Right ventricle myocardium inferior (tissue), 1 donor: ENCODE measurements at places on chromosomes 16 and 17. TPM values are rescaled to one million over a fixed set of nuclear protein-coding genes. Genes with fewer than 3 reads are reported as not detected.

DNA sequence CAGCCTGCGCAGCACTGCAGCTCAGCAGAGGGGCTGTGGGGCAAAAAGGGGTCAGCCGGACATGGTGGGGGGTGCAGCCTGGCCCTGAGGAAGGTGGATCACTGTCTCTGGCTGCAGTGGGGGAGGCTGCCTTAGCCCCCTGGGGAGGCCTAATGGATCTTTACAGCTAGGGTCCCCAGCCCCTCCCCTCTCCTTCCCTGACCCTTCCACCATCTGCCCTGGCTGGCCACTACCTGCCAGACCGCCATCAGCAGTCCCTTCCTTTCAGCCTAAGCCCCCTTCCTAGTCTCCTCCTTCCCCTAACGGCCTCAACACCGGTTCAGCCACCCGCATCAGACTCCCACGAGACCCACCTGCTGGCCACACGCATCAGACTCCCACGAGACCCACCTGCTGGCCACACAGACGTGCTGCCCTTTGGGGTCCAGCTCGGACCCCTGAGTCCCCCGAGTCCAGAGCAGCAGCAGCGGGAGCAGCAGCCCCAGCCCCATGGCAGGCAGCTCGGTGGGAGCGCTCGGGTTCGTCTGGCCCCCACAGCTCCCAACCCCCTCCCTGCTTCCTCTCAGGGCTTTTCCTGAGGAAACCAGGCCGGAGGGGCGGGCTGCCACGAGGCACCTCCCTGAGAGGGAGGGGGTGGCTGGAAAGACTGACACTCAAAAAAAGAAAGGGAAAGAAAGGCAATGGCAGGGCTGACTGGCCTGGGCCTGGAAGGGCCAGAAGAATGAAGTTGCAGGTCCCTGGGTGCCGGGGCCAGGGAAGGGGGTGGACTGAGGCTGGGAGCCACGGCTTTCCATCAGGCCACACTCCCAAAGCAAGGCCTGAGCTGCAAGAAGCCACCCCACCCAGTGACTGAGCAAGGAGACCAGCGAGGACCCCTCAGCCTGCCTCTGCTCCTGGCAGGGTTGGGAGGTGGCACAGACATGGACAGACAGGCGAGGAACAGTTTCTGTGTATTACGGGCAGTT, at the start of gene SCARF1:
Gene SCARF1 (minus strand): TSS at position 526 of the 965 bp plus-strand sequence. CDS start 35 bp downstream, at position 491.
- peak; percentile 84 for DNase-seq

DNA sequence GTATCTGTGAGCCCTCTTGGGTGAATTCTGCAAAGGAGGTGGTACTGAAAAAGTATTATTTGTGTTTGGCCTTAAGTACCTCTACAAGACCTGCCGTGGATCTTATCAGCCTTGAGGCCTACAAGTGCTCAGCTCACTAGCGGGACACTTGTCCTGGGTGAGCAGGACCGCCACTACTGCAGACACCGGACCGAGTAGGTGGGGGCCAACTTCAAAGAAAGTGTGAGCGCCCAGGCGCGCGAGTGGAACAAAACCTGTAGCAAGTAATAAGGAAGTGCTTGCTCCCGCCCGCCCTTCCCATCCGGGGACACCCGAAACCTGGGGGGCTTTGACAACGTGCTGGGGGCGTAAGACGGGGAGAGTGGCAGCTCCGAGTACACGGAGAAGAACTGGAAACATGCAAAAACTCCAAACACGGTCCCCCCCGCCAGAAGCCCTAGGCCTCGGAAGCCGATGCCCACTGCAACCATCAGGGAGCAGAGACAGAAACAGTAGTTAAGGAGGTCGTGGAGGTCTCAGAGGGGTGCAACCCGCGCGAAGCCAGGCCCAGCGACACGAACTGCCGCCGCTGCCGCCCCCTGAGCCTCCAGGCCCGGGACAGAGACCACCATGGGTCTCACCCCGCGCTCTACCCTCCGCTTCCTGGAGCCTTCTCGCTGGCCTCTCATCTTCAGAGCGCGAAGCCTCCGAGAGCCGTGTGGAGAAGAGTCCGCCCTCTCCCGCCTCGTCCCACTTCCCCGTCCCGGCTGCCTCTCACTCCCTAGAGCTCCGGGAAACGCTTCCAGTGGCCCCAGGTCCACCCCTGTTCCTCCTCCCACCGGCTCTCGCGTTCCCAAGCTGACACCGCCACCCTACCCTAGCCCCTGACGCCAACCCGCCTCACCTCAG, 537 bp downstream of the CNOT1 start:
- DNase-seq: peak; percentile 82

TERB1 gene
- total RNA-seq: not detected

CHST4 gene
- not detected for total RNA-seq

IRX5 gene
- total RNA-seq: 13.2 TPM
